ENCODE measurements at places on chromosomes 6 and 20.
A peak's percentile ranks its signal among the peaks of the same experiment; 100 is the strongest.

GRCh38 chr6:134098276-134098675 is 45.9 kb upstream of the SLC2A12 start:
- DNase-seq, result no peak

GRCh38 chr20:25061821-25062530 is 4.0 kb upstream of the ACSS1 start:
- DNase-seq, result no peak

GRCh38 chr6:77986380-77987034 is 333.7 kb downstream of the MEI4 start:
- no peak for DNase-seq

GRCh38 chr6:32847004-32847403 is 3.2 kb upstream of the PSMB8 start:
- DNase-seq, result no peak

- DNase-seq, result no peak
Observed at GRCh38 chr20:51208162-51208561, 185.3 kb upstream of the KCNG1 start.

- DNase-seq, result no peak
Observed at GRCh38 chr6:169859978-169860703, 108.7 kb downstream of the ERMARD start.

DNA sequence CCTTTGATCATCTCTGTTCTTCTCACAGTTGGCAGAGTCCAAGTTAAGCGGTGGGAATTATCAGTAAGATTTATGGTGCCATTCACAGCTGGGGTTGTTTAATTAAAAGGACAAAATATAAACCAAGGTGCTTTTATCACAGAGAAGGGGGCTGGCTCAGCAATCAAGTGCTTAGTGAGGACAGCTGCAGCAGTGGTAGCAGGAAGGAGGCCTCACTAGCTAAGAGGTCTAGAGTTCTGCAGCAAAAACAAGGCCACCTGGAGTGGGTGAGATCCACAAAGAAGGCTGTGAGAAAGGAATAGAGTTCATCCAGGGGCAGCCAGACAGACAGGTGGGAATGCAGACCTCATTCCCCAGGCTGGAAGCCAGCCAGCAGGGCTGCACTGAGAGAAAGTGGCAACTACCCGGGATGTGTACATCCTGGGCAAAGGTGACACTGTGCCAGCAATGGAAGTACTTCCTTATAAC is 37.1 kb downstream of the PIGU start:
- DNase-seq, result no peak

DNA sequence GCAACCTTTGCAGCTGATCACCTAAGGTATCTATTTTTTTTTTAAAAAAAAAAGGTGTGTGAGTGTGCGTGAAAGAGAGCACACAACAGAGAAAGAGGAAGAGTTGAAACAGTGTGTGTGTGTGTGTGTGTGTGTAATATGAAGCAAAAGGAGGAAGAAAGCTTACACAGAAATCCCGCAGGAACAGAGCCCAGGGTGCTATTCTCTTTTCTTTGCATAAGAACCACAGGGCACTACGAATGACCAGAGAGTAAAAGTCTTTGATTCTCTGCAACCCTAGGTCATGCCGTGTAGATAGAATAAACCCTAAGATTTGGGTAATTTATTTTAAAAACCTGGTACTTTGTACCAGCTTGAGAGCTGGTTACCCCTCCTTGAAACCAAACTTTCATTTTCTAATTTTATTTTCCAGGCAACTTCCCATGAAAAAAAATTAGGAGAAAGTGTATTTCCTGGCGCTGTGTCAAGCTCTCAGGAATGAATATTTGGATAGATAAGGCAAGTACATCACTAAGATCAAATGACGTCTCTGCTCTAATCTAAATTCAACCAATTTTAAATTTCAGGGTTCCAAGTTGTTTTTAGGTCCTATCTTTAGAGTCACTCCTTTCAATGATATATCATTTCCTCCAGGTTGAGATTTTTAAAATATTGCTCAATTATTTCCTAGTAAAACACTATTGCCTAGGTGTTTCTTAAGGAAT is 47.9 kb upstream of the ID4 start:
- peak; percentile 82 for DNase-seq

- no peak for DNase-seq
Observed at GRCh38 chr6:83193747-83194566, 800 bp downstream of the RWDD2A start.

GRCh38 chr6:156848533-156848932 is 71.4 kb downstream of the ARID1B start:
- peak; percentile 61 for DNase-seq

DNA sequence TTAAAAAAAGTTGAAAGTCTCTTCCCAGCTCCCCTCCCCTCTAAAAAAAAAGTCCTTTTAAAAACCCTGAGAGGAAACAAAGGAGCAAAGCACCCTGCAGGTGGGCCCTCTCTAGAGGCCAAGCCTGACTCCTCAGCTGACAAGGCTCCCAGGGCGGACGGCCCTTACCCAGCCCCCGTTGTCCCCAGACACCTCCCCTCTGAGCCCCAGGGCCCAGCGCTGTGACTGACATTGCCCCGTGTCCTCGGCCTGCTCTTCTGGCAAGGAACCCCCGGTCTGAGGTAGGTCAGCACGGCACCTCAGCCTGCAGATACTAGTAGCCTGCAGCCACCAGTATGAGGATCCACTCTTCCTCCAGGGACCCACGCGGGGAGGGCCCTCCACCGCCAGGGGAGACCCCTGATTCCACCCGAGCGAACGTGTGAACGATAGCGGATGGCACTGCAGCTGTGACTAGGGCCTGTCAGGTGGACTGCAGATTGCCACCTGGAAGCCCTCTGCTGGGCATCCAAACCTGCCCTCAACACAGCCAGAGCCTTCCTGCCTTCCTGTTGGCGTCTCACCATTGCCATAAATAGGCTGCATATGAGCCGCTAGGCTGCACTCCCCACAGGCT is 34.2 kb downstream of the FOXC1 start:
- DNase-seq, result no peak
